AG20443 (cell line): ENCODE measurements at places on chromosomes 5 and 9.

- no peak for DNase-seq
These were observed 462.6 kb downstream of the ENC1 start for GRCh38 chr5:74177961-74178360.

DNA sequence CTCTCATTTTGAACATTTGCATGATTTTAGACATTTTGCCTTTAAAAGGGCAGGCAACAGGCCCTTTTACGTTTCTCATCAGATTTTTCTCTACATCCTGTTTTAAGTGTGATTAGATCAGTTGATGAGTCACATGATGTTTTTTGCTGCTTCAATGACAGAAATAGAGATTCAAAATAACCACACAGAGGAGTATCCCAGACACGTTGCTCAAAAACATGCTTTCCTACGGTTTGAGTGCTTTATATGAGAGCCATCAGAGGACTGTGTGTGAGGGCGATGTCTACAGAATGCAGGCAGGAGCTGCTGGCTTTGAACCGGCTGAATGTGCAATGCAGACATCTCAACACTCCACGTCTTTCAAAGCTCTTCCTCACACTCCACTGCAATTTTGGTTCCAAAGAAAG lies 42.1 kb downstream of the OTULIN start:
- DNase-seq: peak; percentile 70

GRCh38 chr9:30591461-30591860 lies 1793.0 kb upstream of the ACO1 start:
- no peak for DNase-seq

DNA sequence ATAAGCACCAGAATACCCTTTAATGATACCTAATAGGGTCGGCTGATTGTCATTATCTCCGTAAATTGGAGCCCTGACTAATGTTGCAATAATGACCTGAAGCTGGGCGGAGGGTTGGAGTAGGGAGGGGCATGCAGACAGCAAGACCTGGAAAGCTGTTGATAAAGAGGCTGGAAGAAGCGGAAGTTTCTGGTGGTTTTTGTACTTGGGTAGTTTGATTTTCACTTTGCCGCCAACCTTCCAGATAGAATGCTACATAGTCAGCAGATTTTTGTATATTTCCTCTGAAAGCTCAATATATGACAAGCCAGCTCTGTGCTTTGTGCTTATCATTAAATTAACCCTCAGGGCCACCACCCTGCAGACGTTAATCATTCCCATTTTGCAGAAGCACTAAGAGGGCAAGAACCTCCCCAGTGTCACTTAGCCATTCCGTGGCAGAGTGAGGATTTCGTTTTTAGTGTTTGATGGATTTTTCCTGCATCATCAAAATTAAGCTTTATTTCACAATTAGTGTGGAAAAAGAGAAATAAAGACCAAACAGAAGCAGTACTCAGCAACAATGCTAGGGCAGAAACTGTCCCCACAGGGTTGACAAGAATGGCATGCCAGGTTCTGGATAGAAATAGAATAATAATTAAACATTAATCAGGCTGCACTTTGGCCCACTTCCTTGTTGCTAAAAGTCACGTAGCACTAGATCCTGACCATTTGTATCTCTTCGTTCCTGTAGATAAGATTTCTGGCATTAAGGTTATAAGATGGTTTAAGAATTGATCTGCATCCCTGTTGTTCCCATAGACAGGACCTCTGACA lies 34.7 kb downstream of the DIRAS2 start:
- no peak for DNase-seq

- DNase-seq: no peak
These were observed 265.1 kb upstream of the TAS2R1 start for GRCh38 chr5:9895302-9895645.

- DNase-seq: no peak
These were observed 166.9 kb downstream of the DMRT2 start for GRCh38 chr9:1217076-1217475.

GRCh38 chr5:157562111-157562581 lies 13.4 kb downstream of the ADAM19 start:
- peak; percentile 48 for DNase-seq

GRCh38 chr9:21452681-21453080 lies 12.4 kb downstream of the IFNA1 start:
- no peak for DNase-seq

GRCh38 chr5:133222040-133222439 lies 170.2 kb downstream of the HSPA4 start:
- no peak for DNase-seq

GRCh38 chr9:38343037-38343436 lies 49.5 kb upstream of the ALDH1B1 start:
- no peak for DNase-seq

GRCh38 chr9:105233873-105234272 lies 10.6 kb upstream of the SLC44A1 start:
- DNase-seq: no peak

DNA sequence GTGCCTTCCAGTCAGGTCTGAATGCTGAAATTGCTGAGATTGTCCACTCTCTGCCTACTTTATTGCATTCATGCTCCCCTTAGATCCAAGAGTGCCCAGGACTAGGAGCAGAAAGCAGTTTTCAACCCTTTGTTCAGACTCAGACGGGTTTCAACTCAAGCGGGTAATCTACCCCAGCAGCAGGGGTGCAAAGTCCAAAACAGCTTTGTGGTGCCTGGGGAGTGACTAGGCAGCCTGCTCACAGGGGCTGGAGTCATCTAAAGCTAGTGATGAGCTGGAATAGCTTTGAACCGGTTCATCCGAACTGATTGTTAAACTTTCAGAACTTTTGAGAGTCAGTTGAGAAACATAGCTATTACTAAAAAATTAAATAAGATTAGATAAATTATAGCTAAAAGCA lies 71.0 kb upstream of the IQGAP2 start:
- no peak for DNase-seq

DNA sequence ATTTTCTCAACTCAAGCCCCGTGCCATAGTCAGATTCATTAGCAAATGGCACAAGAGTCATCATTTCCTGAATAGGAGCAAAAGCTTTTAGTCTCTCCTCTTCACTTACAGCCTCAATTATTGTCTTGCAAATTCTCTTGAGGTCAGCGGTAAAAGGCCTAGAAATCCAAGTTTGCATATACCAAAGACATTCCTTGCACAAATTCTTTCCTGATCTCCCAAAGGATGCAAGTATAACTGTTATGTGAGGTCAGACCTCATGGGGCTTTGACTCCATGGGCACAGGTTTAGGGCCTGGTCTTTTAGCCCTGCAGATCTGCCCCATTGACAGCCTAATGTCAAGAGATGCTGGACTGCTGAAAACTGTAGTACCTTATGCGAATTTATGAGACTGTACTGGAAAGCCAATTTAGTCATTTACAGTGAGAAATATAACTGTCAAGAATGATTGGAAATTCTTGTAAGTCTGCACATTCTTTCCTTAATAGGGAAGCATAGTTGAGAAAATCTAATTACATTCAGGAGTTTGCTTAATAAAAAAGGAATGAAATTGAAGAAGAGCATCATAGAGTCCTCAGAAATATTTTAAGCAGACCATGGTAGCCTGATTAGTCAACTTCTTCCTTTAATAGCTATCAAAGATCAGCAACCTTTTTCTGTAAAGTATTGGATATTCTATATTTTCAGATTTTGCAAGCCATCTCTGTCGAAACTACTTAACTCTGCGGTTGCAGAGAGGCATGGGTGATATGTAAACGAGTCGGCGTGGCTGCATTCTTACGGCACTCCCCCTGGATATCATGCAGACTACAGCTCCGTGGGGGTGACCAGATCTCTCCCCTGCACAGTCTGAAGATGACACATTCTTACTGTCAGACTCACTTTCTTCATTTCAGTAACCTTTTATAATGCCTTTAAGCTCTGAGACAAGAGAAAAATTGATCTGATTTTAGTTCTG lies 45.2 kb downstream of the GCNT4 start:
- peak; percentile 35 for DNase-seq
